ENCODE measurements at places on chromosomes 2 and 18.

DNA sequence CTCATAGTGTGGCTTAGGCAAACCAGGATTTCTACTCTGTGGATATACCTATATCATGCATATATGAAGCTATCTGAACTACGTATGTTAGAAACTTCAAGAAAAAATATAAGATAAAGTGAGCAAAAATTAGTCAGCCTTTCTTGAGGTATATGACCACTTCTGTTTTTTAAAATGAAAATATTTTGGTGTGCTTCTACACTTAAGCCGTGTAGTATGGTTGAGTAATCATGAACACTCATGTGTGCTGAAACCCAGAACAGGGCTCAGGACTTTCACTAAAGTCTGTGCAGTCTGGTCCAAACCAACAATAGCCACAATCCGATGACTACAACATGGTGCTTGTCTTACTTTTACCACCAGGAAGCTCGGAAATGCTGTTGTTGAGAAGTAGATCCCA lies 48.9 kb upstream of the TMEM177 start:
- no peak for DNase-seq

- DNase-seq = no peak
Measured at GRCh38 chr2:133573491-133574162, 5.4 kb upstream of the NCKAP5 start.

DNA sequence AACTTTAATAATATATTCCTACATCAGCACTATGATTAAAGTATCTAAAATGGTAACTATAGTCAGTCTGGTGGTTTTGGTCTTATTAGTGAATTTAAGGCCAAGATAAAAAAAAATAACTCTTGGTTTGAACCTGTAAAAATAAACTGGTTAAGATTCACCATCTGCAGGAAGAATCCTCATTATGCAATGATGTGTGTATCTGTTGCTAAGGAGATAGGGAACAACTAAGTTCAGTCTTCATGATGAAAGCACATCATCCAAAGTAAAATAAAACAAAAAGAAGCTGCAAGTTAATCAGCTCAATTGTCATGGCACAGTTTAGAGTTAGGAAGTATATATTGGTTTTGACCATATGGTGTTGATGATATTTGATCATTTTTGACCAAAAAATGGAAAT lies 466.0 kb downstream of the NYAP2 start:
- no peak for DNase-seq

- DNase-seq = no peak
Measured at GRCh38 chr18:60739212-60739611, 366.6 kb upstream of the MC4R start.

- DNase-seq = no peak
Measured at GRCh38 chr2:111952871-111953452, 54.6 kb downstream of the MERTK start.

GRCh38 chr2:120740375-120740764 lies 4.7 kb downstream of the GLI2 start:
- no peak for DNase-seq

DNA sequence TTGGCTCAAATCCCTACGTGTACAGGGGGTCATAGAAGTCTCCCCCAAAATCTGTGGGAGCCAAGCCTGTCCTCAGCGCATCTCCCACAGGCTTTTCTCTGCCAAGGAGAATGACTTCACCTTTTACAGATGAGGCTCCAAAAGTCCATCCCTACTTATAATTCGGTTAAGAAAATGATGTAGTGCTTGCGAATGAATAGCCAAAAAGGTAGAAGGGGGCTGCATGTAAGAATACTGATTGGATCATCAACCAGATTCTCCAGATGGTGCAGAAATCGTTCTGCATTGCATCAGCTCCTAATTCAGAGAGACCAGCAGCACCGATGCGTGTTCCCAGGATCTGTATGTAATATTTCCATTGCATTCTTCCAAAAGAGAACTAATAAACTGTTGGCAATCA lies 91.9 kb downstream of the EPHA4 start:
- no peak for DNase-seq

GRCh38 chr2:229223107-229223506 lies 48.0 kb downstream of the PID1 start:
- DNase-seq = no peak

- DNase-seq = no peak
Measured at GRCh38 chr2:170533156-170533555, 182.0 kb upstream of the SP5 start.

GRCh38 chr2:35997488-35997887 lies 358.1 kb upstream of the CRIM1 start:
- no peak for DNase-seq

- no peak for DNase-seq
Measured at GRCh38 chr2:8451273-8451672, 230.6 kb upstream of the ID2 start.

DNA sequence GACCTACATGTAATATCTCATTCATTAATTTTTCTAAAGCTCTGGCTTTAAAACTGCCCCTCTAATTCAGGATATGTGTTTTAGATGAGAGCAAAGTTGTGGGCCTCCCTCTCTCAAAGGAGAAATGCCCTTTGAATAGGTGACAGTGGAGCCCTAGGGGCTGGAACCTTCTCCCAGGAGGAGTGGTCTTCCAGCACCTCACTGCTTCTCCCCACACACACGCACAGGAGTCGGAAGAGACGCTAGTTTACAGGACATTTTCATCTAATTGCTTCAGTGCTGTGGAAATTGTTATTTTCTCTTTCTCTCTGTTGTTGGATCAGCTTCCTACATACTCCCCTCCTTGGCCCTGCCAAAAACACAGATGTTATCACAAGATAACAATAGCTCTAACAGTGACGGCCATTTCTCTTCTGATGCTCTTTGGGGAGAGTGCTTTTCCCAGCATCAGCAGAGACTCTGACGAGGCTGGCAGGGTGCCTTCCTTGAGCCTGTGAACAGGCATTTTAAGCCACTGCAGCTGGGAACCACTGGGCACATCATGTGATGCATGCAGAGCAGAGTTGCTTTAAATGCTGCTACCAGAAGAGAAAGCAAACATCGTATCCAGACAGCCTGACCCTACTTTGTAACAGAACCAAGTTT lies 209.4 kb upstream of the SP5 start:
- DNase-seq = no peak

GRCh38 chr18:50166901-50167300 lies 28.0 kb downstream of the MYO5B start:
- no peak for DNase-seq

DNA sequence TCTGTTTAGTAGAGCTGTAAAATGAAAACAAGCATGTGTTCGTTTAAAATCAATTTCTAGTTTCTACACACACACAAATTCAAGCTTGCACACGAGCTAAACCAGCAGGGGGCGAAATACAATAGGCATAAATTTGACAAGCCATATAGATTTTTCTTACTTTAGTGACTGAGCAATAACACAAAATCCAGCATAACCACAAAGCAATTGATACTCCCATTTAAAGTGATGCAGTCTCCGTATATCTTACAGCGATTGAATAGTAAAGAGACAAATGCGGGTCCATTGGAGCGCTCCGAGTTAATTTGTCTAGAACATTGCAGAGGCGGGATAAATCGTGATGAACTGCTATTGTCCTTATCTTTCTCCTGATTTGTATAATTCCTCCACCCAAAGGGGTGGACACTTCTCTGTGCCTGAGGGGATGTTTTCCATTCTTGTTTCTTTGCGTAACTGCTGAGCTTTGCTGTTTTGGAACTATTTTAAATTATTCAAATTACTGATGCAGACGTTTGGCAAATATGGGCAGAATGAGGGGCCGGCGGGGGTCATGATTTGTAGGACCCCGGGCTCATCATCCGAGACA lies 1.2 kb upstream of the AFTPH start:
- DNase-seq = peak; percentile 46

- DNase-seq = no peak
Measured at GRCh38 chr18:70489986-70490933, 201.4 kb downstream of the SOCS6 start.

- DNase-seq = no peak
Measured at GRCh38 chr18:47821314-47821713, 109.1 kb downstream of the SMAD2 start.

- DNase-seq = no peak
Measured at GRCh38 chr2:55101466-55101865, 51.2 kb upstream of the RTN4 start.

GRCh38 chr2:104658904-104659591 lies 194.9 kb upstream of the POU3F3 start:
- DNase-seq = no peak

- no peak for DNase-seq
Measured at GRCh38 chr18:23356915-23357601, 96.0 kb upstream of the RIOK3 start.

DNA sequence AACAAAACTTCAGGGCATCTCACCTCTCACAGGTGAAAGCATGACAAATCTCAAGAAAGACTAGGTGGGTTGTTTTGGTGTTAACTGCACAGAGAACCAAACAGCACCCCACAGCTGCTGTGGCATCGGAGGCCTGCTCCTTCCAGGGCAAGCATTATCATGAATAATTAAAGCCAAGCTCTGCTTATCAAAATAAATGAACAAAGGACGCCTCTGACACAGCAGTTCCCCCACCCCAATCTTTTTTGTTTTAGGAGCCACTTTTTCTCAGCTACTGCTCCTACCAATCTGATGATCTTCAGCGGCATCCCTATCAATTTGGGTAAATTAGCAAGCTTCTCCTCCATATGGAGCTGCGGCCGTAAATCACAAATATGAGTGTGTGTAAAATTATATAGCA lies 58.6 kb downstream of the KLF7 start:
- DNase-seq = no peak
